ENCODE measurements at places on chromosomes 11 and 22. TPM values are rescaled to one million over a fixed set of nuclear protein-coding genes. Genes with fewer than 3 reads are reported as not detected.

GRCh38 chr22:50153056-50153755 is 17.3 kb upstream of the PANX2 start:
- peak; percentile 31 for DNase-seq

DNA sequence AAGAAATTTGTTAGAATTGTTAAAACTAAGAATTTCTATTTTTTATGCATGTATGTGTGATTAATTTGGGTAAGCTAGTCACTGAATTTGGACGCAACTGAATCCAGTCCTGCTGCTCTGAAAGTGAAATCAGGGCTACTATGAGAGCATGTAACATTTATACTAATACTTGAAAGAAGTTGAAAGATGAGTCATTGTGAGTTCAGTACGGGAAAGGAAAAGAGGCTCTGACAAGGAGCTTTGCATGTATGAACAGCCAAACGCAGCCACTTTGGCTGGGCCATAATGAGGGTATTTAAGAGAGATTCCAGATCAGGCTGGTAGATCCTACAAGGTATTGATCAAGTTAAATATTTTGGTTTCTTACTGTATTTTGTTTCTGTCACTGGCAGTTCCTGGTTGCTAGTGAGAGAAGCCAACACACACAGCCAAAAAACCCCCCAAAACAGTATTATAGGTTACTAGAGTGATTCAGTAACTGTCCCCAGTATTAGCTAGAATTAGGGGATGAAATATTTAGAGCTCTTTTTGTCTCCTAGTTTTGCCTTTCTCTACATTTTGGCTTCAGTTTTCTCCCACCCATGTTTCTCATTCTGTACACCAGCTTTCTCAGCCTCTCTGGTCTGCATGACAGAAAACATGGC is 14.1 kb downstream of the AASDHPPT start:
- DNase-seq: no peak

- DNase-seq: no peak
These were observed 1.9 kb downstream of the BANF1 start for GRCh38 chr11:66004186-66004585.

DNA sequence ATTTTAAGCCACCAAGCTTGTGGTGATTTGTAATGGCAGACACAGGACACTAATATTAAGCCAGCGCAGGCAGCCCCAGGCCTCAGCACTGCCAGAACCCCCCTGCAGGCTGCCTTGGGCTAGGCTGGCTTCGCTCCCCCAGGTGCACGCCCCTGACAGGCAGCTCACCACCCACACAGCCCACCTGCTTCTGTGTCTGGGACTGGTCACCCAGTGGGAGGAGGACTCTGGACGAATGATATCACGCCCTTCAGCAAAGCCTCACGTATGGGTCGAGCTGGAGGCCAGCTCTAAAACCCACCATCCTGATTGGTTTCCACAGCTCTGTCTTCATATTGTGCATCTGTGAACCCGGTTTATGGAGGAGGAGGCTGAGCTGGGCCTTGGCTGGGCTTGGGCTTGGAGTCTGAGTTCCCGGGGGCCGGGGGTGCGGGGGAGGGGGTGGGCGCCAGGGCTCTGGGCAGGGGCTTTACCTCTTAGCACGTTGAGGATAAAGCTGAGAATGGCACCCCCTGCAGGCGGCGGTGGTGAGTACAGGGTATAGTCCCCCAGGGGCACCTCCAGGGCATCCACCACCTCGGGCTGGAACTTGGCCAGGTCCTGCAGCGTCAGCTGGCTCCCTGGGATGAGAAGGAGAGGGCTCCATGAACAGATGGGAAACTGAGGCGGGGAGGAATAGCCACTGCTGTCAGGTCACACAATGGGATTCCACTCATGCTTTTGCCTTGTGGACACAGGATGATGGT is 13.8 kb downstream of the GGT5 start:
- peak; percentile 70 for DNase-seq

GRCh38 chr11:117544130-117544800 is 216.6 kb downstream of the CEP164 start:
- no peak for DNase-seq

DNA sequence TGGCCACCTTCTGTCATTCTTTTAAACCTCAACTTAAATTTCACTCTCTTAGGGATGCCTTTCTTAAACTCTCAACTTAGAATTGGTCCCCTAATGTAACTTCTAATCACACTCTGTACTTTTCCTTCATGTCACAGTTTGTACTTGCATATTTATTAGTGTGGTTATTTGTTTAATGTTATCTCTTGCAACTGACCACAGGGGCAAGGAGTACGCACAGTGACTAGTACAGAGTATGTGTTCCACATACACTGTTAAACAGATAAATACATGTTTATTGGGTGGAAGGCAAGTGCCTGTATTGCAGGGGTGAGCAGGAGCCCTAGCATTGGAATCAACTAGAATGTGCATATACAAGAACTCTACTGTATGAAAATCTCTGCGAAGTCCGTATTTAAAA is 554.0 kb downstream of the INSC start:
- DNase-seq: no peak

GRCh38 chr22:45817745-45818423 is 146.2 kb downstream of the ATXN10 start:
- no peak for DNase-seq

DNA sequence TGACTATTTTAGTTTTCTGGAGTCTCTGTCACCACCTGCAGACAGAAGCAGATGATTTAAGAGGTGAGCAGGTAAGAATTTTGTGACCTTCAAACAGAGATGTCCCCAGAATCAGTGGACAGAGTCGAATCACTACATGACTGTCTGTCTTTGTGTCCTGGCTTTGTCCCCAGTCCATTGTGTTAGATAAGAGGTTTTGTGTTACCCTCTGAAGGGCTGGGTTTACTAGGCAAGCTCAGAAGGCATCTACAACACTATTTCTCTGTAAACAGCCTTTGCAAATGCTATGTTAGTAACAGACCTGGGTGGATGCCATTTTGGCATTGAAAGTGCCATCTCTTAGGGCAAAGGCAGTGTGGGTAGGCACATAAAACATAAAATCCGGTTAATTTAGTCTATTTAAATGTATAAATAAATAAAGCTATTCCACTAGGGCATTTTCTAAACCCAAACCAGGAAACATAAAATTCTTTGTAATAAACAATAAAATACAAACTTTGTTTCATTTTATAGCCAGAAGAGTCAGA is 40.3 kb upstream of the CADM1 start:
- no peak for DNase-seq

- DNase-seq: no peak
These were observed 138.9 kb upstream of the CCDC90B start for GRCh38 chr11:83425137-83425466.

- no peak for DNase-seq
These were observed 44.8 kb downstream of the BUD13 start for GRCh38 chr11:116727990-116728389.

- peak; percentile 22 for DNase-seq
These were observed 114.7 kb downstream of the CRYBB2 start for GRCh38 chr22:25334162-25334490.

DNA sequence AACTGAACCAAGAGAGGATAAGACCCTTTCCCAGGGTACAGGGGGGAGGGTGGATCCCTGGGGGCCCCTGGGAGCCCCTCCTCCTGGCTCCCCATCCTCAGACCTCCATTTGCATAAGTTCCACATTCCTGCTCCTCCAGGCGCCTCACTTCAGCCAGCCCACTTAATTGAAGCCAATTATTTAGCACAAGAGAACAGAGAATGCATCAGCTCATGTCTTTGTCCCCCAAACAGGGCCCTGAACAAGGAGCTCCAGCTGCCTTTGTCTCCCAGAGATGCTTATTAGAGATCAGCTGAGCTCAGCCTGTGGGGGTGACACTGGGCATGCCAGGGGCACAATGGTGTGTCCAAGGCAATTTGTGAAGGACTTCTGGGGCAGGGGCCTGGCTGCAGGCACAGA is 89.9 kb upstream of the PRDM11 start:
- no peak for DNase-seq

DNA sequence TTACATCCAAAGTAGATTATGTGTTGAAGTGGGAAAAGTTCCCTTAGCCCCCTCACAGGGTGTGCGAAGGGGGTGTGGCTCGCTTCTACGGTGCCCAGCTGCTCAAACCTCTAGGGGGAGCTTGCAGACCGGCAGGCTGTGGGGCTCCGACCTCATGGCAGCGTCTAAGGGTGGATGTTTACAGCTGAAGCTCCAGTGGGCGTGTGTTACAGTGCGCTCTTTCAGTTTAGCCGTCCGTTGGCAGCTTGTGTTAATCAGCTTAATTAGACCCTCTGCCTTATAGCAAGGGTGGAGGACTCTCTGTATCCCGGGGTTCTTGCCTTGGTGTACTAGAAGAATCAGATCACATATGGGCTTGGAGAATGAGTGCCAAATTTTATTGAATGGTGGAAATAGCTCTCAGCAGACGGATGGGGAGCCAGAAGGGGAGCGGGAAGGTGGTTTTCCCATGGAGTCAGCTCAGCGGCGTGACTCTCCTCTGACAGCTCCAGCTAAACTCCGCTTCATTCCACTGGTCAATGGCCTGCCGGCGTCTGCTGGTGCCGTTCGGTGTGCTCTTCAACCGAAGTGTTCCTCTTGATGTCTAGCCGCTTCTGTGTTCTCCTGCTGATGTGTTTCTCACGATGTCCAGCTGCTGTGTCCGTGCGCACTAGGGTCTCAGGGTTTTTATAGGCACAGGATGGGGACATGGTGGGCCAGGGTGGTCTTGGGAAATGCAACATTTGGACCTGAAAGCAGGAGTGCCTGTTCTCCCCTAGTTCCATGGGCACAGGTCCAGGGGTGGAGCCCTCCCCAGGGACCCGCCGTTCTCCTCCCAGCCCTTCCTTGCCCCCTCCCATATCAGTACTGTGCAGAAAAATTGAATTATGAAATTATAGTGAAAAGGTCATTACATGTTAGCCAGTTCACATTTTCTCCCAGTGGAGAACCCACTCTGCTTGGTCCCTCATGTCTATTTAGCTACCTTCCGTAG is 28.6 kb upstream of the OR10G7 start:
- DNase-seq: peak; percentile 34

GRCh38 chr11:29482510-29482909 is 534.3 kb downstream of the KCNA4 start:
- no peak for DNase-seq

GRCh38 chr22:39353346-39353745 is 3.6 kb downstream of the SYNGR1 start:
- no peak for DNase-seq

GRCh38 chr11:78192911-78193351 is 4.2 kb downstream of the USP35 start:
- DNase-seq: peak; percentile 29

- DNase-seq: no peak
These were observed 5.7 kb downstream of the DNAL4 start for GRCh38 chr22:38788021-38788816.

- no peak for DNase-seq
These were observed 63.9 kb downstream of the TP53I11 start for GRCh38 chr11:44886790-44887140.

DNA sequence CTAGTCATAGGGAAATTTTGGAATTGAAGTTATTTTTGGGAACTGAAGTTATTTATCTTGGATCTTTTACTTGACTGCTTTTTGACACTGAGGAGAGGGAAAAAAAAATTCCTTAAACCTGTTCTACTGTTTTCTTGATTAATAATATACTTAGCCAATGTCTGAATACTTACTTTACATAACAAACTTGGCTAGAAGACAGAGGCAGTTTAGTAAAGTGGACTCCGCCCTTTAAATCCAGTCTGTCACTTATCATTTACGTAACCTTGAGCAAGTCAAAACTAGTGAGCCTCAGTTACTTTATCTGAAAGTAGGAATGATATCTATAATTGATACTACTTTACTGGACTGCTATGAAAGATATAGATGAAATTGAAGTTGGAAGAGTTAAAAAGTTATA is 19.5 kb downstream of the CTSC start:
- DNase-seq: no peak

- peak; percentile 68 for DNase-seq
These were observed 628 bp downstream of the CHKB start for GRCh38 chr22:50581950-50582492.

- peak; percentile 42 for DNase-seq
These were observed 9.0 kb upstream of the APOBEC3A start for GRCh38 chr22:38948181-38948940.

DNA sequence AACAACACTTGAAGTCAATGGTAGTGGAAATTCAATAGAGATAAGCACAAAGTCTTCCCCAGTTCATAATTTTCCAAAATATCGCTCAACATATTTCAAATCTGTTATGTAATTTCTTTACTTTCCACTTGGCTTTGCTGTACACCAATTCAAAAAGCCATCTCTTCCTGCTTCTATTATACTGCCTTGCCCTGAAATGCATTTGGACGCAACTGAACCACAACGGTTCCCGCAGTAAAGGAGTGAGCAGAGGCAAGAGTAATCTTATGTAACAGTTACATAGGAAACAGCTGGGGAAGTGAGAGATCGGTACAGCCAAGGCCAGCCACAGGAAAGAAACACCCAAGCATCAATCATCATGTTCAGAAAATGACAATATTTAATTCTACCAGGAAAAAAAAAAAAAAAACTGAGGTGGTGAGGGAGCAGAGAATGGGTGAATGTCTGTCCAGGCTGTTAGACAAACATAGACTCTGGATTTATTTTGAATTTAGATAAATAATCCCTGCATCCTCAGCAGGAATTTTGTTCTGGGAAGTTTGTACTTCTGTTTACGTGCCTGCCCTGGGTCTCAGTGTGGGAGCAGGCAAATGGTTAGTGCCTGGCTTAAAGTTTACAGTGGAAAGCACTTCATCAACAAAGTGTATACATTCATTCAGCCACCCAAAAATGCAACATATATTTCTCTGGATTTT is 392.2 kb downstream of the ETS1 start:
- peak; percentile 43 for DNase-seq

- no peak for DNase-seq
These were observed 176.2 kb upstream of the NECTIN1 start for GRCh38 chr11:119905162-119905561.

NEFH gene
- 0.83 TPM for total RNA-seq

OR51B4 gene
- not detected for total RNA-seq

C11orf91 gene
- total RNA-seq: not detected

SLN gene
- total RNA-seq: not detected

PRR33 gene
- not detected for total RNA-seq

OR5B21 gene
- total RNA-seq: not detected

IGLL1 gene
- not detected for total RNA-seq

BUD13 gene
- total RNA-seq: 22.5 TPM

MN1 gene
- total RNA-seq: 0.53 TPM

BBOX1 gene
- not detected for total RNA-seq

CRYBB3 gene
- total RNA-seq: not detected

APOBEC3C gene
- 4.1 TPM for total RNA-seq

ALG12 gene
- 24.3 TPM for total RNA-seq

MPZL2 gene
- 22.2 TPM for total RNA-seq

CCDC73 gene
- total RNA-seq: not detected

SYCE3 gene
- total RNA-seq: not detected

ZBED5 gene
- total RNA-seq: 23.8 TPM

C11orf16 gene
- not detected for total RNA-seq

IGHMBP2 gene
- total RNA-seq: 30.2 TPM
